ENCODE measurements at places on chromosomes 3 and 15.

DNA sequence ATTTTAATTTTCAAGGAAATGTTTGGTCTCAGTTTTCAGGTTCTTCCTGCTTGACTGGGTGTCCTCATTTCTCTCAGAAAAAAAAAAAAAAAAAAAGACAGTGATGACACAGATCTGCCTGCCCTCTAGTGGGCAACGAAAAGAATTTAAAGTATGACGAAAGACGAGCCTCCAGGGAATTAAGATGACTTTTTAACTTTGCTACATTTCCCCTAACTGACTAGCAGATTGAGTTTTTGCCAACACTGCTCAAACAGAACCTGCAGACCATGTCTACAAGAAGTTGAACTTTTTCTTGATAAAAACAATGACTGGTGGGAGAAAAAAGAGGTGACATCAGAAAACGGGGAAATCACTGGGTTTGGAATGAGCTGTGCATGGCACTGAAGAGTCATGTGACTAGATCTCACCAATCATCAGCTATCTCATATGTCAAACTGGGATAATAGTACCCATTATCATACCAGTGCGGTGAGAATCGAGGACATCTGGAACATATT lies 40.8 kb downstream of the EOMES start:
- DNase-seq = no peak

GRCh38 chr3:196611761-196612483 lies 27.6 kb upstream of the NRROS start:
- no peak for DNase-seq

- no peak for DNase-seq
Observed at GRCh38 chr15:20355256-20355868, 186.2 kb downstream of the GOLGA6L6 start.

GRCh38 chr3:134314588-134315285 lies 59.5 kb downstream of the AMOTL2 start:
- no peak for DNase-seq

DNA sequence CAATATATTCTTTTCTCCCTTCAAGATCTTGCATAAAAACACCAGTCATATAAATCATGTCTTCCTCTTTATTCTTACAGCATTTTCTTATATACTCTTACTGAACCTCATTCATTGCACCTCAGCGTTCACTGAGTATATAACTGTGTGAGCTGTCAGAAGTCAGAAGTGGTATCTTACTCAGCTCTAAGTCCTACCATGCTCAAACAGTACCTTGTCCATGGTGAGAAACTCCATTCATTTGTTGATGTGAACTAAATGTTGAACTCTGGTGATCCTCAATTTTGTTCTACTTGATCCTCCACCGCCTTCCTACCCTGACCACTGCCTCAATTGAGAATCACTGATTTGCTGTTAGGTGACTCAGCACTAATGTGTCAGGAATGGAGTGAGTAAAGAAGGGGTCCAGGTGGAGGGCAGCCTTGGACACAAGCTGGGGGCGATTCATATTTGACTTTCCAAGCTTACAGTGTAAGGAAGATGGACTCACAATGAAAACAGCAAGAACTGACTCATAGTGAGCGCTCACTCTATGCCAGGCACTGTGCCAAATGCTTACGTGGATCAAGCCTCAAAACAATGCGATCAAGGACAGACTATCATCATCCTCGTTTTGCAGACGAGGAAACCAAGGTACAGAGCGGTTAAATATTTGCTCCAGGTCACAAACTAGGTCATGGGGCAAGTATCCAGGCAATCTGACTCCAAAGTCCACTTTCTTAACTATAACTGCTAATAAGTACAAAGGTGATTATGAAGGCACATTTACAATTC lies 13.5 kb upstream of the ZFYVE19 start:
- DNase-seq = peak; percentile 90

GRCh38 chr3:14773691-14774128 lies 45.1 kb upstream of the FGD5 start:
- no peak for DNase-seq

DNA sequence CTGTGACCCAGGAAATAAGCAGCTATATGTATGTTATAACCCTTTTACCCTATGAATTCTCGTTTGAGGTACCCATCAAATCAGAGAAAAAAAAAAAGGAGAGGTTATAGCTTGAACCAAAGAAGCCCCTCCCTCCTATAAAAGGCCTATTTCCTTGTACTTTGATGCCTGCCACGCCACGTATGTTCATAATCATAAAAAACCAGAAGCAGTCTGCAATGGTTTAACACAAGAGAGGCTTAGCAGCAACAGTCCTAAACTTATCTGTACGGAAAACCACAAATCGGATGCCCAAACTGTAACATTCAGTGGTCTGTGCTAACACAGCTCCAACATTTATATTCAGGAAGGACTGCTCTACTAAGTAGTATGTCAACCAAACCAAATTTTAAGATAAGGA lies 21.2 kb downstream of the CCR8 start:
- no peak for DNase-seq

DNA sequence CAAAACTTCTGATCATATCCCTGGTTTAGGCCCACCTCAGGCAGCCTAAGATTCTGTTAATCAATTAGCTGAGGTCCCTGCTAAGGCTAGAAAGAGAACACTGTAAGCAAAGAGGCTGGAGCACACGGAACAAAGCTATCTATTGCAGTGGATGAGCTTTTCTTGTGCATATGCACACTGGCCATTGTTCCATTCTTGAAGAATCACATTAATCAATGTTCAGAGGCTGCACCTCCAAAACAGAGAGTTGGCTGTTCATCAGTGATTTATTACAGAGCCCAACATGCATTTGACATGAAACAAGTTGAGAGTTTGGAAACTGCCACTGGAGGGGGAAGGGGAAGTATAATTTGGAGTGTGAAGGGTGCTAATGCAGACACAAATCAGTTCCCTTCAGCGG lies 873.0 kb downstream of the ROBO1 start:
- DNase-seq = no peak

DNA sequence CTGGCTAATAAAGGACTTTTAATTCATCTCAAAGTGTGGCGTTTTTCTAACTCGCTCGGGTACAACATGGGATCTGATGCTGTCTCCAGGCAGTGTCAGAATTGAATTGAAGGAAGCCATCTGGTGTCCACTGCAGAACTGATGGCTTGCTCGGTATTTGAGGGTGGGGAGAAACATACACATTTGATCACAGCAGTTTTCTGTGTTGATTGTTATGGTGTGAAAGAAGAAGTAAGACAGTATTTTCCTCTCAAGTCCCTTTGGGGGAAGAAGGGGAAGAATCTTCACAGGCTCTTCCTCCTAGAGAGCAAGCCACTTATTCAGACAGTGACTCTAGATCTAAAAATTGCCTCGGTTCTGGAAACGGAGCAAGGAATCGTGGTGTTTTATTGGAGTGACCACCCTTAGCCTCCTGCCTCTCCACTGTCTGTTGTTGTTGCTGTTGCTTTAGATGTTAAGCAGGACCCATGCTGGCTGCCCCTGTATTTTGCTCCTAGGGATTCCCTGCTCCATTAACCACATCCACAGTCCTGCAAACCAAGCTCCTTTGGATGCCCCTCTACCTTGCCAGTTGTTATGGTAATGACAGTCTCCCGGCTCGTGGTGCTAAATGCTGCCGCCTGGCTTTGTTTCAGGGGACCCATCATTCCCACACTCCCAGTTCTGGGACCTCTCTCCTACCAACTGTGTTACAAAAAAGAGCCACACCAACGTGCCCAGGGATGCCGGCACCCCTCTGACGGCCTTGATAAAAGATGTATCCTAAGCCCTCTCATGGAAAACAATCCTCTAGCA lies 15.3 kb upstream of the MCCC1 start:
- DNase-seq = peak; percentile 55

DNA sequence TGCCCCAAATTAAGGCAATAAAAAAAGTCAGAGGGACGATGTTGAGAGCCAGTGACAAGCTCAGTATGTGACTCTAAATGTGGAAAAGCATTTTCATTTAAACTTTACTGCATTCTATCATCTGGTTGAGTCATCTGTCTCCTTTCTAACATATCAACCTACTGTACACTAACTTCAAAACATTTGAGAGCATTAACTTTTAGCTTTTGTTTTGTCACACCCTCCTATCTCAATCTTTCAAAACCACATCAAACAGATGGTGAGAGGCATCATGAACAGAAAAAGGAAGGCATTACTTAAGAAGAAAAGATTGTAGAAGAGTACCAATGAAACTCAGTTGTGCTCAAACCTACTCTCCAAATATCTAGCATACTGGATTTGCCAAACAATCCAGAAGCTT lies 4.8 kb downstream of the LRRC58 start:
- no peak for DNase-seq

GRCh38 chr15:70516408-70517193 lies 246.8 kb downstream of the UACA start:
- DNase-seq = peak; percentile 12

DNA sequence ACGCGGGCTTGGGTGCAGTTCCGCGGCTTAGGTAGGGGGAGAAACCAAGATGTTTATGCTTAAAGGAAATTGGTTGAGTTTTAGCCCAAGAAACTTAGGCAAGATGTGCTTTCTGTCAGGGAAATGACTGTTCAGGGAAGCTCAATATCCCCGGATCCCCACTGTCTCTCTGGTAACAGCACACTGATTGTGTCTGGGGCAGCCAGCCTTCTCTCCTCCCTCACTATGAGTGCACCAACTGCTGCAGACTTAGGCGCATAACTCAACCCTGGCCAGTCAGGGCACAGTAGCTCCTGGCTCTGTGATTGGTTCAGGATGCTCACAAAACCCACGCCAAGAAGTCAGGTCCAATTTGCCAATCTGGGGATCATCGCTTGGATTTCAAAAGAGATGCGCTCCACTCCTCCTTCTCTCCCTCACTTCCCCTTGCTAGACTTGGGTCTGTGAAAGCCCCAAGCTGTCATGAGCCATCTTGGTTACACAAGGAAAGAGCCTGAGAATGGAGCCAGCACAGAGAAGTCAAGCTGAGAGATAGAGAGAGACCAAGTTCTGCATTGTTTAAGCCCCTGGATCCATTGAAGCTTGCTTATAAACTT lies 42.5 kb upstream of the CACNA2D3 start:
- DNase-seq = no peak

DNA sequence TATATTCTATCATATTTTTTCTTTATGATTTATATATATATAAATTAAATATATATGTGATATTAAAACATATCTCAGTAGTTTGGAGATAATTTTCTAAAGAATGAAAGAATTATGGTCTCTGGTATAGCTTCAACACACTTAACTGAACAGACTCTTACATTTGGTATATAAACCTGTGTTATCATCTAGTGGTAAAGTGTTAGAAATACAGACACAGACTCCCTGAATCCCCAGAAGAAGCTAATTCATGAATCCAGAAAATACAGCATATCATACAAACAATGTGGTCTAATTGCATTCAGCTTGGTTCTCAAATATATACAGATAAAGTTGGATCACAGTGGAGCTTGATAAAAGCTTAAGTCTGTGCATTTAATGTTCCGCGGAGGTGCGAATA lies 1100.4 kb downstream of the ROBO2 start:
- DNase-seq = no peak

DNA sequence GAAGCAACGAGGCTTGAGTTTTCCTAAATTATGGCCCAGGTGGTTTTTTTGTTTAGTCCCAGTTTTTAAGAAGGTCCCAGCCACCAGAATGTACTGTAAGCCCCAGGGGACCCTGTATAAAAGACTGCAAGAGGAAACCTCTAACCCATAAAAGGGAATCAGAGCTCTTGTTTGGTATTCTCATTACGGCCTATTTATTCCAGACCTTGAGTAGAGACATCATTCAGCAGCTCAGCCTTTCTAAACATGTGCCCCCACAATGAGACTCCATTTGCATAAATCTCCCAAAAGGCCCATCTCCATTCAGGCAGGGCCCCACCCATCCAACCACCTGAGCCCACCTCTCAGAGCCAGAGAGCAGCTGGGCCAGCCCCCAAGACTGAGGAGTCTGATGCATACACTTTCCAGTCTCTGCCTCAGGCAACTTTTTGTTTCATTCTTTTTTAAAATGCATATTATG lies 25.7 kb downstream of the ZDHHC3 start:
- no peak for DNase-seq

GRCh38 chr3:49629451-49629850 lies 44.7 kb upstream of the APEH start:
- DNase-seq = no peak

DNA sequence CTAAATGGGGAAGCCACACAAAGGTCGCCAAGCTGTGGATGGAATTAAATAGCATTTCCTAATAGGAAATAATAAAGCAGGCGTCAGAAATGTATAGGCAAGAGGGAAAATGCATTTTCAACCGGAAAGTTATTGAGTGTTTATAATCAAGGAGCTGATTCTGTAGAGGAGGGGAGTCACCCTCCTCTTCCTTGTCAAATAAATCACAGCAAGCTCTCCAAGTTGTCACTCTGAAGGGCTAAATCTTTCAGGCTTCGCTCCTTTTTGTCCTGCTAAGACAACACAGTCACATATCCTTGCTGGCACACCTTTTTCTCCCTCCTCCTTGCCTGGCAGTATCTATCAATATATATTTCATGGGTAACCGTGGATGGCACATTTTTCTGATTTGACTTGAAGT lies 338.4 kb downstream of the SATB1 start:
- DNase-seq = no peak

GRCh38 chr3:167887096-167887495 lies 151.6 kb downstream of the SERPINI1 start:
- peak; percentile 17 for DNase-seq

GRCh38 chr3:65902304-65902793 lies 136.4 kb downstream of the MAGI1 start:
- no peak for DNase-seq

DNA sequence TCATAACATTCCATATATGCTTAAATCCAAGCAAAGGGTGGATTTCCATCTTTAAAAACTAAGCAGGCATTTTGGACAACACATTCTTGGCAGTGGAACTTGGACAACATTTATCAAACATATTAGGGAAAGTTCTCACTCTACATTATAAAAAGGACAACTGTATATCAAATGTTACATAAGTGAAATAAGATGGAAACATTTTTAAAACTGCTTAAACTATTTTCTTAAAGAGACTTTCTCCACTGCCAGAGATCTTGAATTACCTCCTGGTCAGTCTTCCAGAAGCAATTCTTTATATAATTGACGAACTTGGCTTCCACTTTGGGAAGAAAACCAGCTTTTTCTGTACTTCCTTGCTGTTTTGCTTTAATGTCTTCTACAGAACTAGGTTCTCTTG lies 109.3 kb downstream of the NEO1 start:
- no peak for DNase-seq

DNA sequence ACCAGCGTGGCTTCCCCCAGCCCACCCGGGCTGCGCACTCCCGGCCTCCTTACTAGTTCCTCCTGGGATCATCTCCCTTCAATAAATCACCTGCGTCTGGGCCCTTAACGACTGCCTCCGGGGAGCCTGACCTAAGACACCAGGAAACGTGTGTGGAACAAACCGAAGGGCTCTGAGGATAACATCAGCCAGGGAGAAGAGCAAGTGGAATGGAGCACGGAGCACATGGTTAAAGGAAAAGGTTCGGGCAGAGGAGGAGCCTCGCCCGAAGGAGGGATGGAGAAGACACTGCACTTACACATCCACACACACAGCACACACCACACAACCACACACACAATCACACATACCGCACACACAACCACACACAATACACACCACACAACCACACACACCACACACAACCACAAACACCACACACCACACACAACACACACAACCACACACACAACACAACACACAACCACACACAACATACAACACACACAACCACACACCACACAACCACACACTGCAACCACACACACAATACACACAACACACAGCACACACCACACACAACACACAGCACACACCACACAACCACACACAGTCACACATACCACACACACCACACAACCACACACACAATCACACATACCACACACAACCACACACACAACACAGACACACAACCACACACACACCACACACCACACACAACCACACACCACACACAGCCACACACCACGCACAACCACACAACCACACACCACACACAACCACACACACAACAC lies 24.7 kb downstream of the CPN2 start:
- DNase-seq = no peak

Measured in DMS53 (cell line).